ENCODE measurements at places on chromosomes 16 and 17.

- no peak for DNase-seq
Measured at GRCh38 chr17:57425431-57425830, 169.1 kb downstream of the MSI2 start.

DNA sequence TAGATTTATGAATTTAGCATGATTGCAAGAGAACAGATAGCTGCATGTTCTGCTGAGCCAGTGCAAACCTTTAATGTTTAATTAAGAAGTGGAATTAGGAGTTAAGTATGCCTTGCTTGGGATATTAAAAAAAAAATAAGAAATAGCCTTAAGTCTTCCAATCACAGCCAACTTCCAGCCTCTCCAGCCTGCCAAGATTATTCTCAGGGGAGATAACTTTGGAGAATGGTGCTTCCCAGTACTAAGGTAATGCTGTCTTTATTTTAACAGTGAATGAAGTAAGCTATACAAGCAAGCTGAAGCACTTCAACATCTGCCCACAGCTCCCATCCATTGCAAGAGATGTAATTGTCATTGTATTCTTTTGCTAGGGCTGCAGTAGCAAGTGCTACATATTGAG lies 389.5 kb upstream of the ASIC2 start:
- no peak for DNase-seq

GRCh38 chr16:79263425-79263824 lies 337.1 kb downstream of the MAF start:
- DNase-seq, result no peak

- no peak for DNase-seq
Measured at GRCh38 chr16:54073356-54073755, 213.2 kb downstream of the IRX3 start.
